ENCODE measurements at places on chromosomes 6 and 20. TPM values are rescaled to one million over a fixed set of nuclear protein-coding genes. Genes with fewer than 3 reads are reported as not detected.

DNA sequence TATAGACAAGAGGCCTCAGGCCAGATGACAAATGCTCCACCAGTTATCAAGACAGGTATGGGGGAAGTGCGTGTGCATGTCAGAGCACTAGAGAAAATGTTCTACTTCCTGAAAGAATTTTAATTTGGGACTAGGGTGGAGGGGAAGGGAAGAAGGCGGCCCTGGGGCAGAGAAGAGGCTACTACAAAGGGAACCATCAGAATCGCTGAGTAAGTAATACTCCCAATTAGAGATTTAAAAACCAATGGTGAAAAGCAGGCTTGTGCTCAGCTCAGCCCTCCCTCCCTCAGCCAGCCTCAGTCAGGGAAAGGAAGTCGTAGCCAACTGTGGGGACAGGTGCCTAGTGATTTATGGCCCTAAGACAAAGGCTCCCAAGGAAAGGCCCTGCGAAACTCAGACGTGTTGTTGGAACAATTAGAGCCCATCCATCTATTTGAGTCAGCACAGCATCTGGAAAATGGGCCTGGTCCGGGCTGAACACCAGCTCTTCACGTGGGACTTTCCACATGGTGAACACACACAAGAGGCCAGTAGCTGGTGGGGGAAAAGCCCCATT lies 15.0 kb upstream of the MAFB start:
- DNase-seq = no peak

DNA sequence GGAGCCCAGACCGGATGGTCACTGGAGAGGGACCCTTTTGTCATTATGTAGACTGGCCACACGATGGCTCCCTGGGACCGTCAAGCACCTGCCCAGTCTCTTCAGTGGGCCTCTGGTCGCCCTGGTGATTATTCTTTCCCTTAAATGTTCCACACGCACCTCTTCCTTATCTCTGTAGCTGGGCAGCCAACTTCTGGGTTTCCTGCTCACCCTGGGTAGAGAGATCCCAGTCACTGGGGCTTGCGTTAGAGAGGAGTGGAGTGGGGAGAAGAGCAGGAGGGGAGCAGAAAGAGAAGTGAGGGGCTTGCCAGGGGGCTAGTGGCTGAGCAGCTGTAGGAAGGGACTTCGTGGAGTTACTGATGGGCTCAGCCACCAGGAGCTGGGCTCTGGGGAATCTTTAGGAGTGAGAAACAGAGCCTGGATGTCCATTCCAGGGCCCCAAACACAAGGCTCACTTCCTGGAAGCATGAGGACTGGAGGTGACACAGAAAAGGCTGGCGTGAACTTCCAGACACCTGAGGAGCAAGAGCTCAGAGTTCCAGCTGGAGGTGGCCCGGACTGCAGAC lies 150.1 kb downstream of the DHX35 start:
- DNase-seq = no peak

DNA sequence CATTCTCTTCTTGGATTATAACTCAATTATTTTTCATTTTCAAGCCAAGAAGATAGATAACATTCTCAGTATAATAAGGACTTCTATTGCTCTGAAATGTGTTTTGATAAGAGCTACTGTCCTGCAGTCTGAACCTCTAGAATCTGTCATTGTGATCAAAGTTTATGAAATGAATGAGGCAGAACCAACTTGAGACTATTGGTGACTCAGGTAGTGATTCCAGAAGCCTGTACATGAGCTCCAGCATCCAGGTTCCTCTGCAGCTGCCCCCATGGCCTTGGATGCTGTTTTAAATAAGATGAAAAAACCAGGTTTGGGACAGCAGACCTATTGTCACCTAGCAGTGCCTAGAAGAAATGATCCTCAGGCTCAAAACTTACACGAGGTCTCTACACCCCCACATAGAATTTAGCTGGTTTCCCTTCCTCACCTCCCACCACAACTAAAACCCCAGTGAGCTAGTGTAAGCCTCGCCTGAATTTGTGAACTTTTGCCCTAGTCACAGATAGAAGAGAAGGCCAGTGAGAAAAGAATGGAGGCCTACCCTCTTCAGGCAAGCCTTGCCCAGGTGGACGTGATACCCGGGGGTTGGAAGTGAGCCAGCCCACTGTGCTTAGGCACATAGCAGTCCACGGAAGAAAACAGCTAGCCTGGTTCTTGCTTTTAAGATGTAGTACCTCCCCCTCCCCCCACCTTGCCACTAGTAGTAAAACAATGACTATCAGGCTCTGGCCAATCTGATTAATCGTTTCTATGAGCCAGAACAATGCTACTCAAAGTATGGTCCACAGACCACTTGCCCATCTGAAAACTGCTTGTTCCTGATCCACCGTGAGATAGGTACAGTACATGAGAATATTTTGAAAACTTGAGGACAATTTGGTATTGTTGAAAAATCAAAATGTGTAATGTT lies 73.0 kb upstream of the SYNJ2 start:
- DNase-seq = no peak

DNA sequence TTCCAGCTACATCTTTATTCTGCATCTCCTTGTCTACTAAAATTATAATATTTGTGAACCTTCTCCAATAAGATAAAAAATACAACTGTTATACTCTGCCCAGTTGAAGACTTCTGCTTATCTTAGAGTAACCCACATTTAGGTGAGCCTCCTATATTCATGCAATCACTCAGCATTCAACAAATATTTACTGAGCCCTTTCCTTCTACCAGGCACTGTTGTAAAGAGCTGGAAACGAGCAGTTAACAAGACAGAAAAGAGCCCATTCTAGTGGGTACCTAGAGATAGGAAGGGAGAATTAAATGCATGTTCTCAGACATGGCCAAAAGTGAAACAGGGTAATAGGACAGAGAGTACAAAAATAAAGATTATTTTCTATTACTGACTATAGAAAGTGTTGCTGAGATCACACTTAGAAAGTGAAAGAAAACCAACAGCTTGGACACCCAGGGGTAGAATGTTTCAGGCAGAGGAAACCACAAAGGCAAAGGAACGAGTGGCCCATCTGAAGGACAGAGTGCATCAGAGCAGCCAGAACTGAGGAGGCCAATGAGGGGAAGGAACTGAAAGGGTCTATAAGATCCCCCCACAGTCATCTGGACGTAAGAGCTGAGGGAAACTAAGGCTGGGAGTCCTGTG lies 50.8 kb upstream of the SMLR1 start:
- no peak for DNase-seq

DNA sequence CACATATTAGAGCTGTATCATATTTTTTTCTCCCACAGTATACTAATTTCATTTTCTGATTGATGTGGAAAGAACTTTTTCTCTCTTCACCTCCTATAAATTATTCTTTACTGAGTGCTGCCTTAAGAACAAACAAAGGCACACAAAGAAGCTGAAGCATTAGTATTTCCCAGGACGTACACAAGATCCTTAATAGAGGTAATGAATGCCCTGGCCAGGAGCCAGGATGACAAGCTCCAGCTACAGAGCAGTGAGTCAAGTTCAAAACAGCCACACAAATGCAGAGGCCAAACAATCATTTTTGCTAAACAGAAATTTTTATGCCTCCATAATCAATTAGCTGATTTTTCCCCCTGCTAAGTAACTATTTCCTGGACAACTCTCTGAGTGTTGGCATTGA lies 639.6 kb downstream of the EPHA7 start:
- no peak for DNase-seq

GRCh38 chr20:31706607-31707257 lies 15.9 kb downstream of the BCL2L1 start:
- DNase-seq = no peak

GRCh38 chr6:69791065-69791471 lies 5.7 kb downstream of the LMBRD1 start:
- DNase-seq = no peak

- no peak for DNase-seq
These were observed 28.4 kb upstream of the RNF24 start for GRCh38 chr20:4043796-4044195.

GRCh38 chr20:15039088-15039752 lies 701.8 kb upstream of the FLRT3 start:
- no peak for DNase-seq

- peak; percentile 39 for DNase-seq
These were observed at the start of gene SRXN1 for GRCh38 chr20:653110-653589. TSS of gene SRXN1 (minus strand) at chr20:653200. CDS start at chr20:653185, 15 bp downstream.

GRCh38 chr20:20443504-20443903 lies 75.6 kb downstream of the INSM1 start:
- no peak for DNase-seq

GRCh38 chr6:129446272-129447197 lies 263.4 kb downstream of the ARHGAP18 start:
- no peak for DNase-seq

DNA sequence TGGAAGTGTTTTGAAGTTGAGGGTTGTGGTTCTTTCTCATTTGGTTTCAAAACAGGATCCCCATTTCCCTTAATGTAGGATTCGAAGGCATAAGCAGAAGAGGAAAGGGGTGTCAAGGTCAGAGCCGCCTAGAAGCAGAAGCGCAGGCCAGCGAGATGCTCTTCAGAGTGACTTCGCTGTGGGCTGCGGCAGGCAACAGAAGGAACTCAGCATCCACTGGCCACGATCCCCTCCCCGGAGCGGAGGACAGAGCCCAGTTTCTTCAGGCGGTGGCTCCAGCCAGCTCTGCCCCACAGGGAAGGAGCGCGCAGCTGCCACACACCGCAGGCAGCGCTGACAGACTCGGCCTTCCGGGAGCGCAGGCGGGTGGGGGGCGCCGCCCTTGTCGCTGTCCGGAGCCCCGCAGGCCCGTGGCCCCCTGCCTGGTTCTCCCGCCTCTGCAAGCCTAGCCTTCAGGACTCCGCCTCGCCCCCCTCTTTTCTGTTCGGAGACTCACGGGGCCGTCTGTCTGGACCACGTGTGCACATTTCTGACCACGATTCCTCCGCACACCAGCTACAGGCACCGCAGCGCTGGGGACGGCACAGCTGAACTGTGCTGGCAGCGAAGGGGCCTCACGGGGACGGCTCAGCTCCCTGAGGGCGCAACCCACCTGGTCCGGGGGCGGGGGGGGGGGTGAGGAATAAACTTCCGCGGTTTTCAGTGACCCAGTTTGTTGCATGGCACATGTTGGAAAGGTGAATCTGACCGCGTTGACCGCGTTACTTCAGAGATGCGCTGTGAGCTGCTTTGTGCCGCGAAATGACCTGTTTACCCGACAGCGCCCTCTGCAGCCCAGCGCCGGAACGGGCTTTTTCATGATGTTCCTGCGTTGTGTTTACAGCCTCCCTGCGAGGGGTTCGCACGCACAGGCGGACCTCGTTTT lies 26.1 kb downstream of the TTLL2 start:
- DNase-seq = peak; percentile 7

GRCh38 chr6:42105156-42105648 lies 37.2 kb downstream of the C6orf132 start:
- DNase-seq = no peak

GRCh38 chr6:126156973-126157372 lies 170.6 kb downstream of the TRMT11 start:
- DNase-seq = no peak

DNA sequence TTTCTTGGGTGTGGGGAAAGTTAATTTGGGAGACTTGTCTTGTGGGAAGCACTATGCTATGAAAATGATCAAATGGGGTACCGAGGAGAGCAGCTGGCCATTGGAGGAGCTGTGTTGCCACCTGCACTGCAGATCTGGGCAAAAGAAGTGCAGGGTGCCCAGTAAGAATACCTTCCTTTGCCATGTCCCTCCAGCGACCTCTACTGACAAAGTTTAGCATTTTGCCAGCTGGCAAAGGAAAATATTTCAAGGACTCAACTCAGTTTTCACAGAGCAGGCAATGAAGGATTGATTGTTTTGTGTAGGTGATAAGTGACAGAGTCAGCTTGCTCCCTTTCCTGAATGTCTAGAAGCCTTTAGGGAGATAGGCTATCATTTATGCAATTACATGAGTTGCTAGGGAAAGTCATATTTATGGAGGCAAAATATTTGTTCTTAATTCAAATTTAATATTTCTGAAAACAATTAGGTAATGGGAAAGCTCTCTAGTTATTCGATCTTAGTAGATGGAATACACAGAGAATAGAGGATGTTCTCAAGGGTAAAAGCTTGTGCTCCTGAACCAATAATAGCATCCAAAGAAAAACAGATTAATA lies 118.4 kb downstream of the FARS2 start:
- no peak for DNase-seq

DNA sequence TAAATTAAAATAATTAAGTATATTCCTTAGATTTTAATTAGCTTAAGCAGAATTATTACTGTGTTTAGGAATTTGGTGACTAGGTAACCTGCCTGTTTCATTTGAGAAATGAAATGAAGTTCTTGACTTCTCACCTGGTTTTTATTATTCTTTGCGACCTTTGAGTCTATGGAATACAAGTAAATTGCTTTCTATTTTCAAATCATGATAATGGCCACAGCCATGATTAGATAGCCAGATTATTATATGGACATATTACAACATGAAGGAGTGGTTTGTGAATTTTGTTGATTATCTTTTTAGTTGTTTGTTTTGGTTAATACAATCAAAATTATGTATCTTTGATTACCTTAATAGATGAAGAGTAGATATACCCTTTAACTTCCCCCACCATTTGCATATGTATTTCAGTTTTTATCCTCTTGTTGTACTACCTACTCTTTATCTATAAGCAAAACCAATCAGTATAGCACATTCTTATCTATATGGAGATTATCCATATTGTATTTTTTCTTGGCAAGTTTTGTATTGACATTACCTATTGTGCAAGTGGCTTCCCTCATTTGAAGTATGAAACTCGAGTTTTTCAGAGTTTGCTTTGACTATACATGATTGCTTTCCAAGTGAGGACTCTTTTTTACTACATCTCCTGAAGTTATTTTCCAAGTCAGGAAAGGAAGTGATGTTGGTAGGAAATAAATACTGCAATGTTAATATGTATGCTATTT lies 47.9 kb downstream of the CD2AP start:
- no peak for DNase-seq

DNA sequence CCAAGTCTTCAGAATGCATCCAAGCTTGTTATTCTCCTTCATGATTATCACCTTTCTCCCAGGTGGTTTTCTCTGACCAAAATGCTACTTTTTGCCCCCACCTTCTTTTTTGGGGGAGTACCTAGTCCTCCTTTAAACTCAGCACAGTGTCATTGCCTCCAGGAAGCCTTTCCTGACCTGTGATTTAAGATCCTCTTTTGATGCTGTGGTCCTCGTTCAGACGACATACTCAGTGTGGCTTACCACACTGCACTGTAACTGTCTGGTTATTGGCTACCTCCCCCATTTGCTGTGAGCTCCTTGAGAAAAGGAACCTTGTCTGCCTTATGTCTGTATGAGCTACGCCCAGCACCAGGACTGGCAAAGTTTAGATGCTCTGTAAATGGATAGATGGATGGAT lies 14.6 kb downstream of the SAYSD1 start:
- no peak for DNase-seq

GRCh38 chr6:111781041-111781708 lies 92.1 kb downstream of the FYN start:
- no peak for DNase-seq

GRCh38 chr6:155782739-155783459 lies 327.3 kb upstream of the NOX3 start:
- no peak for DNase-seq

- DNase-seq = no peak
These were observed 55.0 kb downstream of the CD83 start for GRCh38 chr6:14172562-14172961.

The PACSIN1 gene
- total RNA-seq = not detected

The FAM83C gene
- 37.9 TPM for total RNA-seq

The MOXD1 gene
- 59.2 TPM for total RNA-seq

The CYP21A2 gene
- not detected for total RNA-seq

The SLC17A2 gene
- not detected for total RNA-seq

The SPEF1 gene
- 0.19 TPM for total RNA-seq

The RNGTT gene
- 8.3 TPM for total RNA-seq

All from esophagus squamous epithelium (tissue), 5 donors.